Left forelimb (tissue), 1 donor: ENCODE measurements at places on chromosomes 6 and 20.
A peak's percentile ranks its signal among the peaks of the same experiment; 100 is the strongest.

- no peak for DNase-seq
These were observed 775 bp downstream of the PFDN4 start for GRCh38 chr20:54208548-54209176.

DNA sequence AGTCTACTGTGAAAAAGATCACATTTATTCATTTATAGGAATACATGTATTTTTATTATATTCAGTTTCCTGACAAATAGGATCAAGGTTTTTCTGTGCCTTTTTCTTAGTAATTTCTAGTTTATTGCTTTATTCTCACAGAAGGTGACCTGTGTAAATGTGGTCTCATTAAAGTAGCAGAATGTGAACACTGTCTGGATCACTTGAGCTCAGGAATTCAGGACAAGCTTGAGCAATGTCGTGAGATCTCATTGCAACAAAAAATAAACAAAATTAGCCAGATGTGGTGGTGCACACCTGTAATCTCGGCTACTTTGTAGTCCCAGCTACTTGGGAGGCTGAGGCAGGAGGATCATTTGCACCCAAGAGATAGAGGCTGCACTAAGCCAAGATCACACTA lies 516.7 kb downstream of the CDKAL1 start:
- DNase-seq = no peak

- DNase-seq = no peak
These were observed 531.7 kb downstream of the TFAP2B start for GRCh38 chr6:51350308-51350904.

DNA sequence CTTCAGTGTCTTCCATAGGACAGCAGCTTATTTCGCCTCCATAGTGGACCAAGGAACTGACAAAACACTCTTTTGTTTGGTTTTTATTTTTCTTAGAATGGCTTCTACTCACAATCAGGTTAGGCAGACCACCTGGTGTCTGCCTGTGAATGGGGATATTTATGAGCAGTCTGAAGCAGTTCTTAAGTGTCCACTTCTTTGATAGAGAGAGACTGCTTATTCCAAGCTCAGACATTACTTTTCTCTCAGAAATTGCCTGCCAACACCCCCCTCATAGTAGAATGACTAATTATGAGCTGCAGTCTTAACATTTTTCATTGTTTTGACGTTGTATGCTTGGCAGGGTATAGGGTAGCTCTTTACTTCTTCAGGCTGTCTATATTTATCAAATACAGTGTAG lies 174.7 kb downstream of the ZFAND3 start:
- DNase-seq = no peak

GRCh38 chr6:68087399-68088133 lies 547.5 kb upstream of the ADGRB3 start:
- DNase-seq = no peak

- DNase-seq = no peak
These were observed 13.9 kb upstream of the RANBP9 start for GRCh38 chr6:13725570-13725969.

- no peak for DNase-seq
These were observed 114.6 kb downstream of the VEGFA start for GRCh38 chr6:43884652-43885022.

- no peak for DNase-seq
These were observed 108.1 kb upstream of the DUSP22 start for GRCh38 chr6:184161-184700.

DNA sequence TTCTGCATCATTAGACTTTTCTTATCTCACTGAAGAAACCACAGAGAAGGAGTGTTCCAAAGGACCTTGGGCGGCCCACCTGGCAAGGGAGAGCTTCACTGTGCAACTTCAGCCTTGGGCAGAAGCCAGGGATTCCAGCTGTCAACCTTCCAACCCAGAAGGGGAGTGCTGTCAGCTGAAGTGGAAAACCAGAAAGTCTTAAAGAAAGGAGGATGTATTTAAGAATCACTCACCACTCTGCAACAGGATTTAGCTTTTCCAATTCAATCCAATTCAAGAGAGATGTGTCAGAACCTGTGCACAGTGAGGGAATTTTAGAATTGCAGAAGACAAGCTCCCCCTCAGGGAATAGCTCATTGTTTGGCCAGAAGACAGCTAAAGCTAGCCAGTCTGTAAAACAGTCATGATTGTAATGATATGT lies 553.7 kb downstream of the CD83 start:
- no peak for DNase-seq

GRCh38 chr6:56628105-56628504 lies 14.6 kb downstream of the DST start:
- no peak for DNase-seq

GRCh38 chr6:154245506-154245905 lies 111.1 kb downstream of the IPCEF1 start:
- no peak for DNase-seq

- DNase-seq = no peak
These were observed 23.0 kb downstream of the SLC35D3 start for GRCh38 chr6:136945072-136945471.

DNA sequence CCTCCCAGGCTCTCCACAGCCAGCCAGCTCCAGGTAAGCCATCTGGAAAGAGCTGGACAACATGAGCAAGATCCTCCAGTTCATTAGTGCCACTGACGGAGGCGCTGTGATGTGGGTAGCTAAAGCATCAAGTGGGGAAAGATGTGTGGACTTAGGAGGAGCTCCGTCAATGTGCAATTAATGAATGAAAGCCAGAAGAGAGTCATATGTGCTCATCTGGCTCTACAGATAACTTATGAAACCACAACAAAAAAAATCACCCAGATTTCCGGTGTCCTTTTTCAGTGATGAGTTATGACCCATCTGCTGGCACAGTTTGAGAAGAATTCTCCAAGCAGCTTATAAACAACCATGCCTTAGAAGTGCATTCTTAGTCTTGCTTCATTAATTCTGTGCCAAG lies 311.7 kb upstream of the PLCB4 start:
- no peak for DNase-seq

- DNase-seq = no peak
These were observed at the start of gene RAMACL for GRCh38 chr6:166586424-166587156. TSS of gene RAMACL (minus strand) at chr6:166586678. CDS start at chr6:166586477, 201 bp downstream.

DNA sequence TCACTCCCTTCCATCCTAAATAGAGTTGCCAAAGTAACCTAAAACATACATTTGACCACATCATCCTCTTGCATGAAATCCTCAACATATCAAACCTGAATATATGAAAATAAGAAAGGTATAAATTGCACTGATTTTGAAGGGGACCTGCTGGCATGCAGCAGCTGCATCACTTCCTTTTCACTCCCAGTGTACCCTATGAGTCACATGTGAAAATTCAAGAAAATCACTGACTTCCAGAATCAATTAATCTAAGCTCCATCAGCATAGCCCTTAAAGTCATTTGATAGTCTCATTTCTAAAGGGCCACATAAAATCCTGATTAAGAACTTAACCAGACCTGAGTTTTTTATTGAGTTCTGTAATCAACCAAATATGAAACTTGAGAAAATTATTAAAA lies 24.3 kb downstream of the SNX14 start:
- DNase-seq = no peak

DNA sequence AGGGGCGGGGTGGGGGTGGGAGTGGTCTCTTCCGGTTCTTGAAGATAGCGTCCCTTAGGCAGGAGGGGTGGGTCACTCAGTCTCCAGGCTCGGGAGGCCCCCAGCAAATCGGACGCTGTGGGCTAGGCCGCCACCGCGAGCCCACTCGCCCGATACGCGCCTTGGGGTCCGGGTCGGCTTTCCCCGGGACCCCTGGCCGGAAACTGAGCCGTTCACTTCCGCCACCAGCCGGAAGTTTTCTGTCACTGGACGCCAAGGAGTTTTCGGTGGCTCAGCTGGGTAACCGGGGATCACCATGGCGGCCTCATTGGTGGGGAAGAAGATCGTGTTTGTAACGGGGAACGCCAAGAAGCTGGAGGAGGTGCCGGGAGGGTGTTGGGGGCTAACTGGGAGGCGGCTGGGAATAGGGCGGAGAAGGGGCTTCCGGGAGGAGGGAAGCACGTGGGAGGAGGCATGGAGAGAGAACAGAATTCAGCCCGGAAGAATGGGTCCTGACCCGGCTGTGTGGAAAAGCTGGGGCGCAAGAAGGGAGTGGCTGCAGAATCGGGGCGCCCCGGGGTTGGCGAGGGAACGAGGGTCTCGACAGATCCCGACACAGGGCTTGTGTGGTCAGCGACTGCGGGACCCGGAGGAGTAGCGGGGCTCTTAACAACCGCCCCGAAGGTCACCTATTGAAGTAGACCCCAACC lies at the start of gene ITPA:
TSS of gene ITPA (plus strand) at position 242 of the 689 bp plus-strand sequence. CDS start at position 296, 54 bp downstream.
- DNase-seq = peak; percentile 85

DNA sequence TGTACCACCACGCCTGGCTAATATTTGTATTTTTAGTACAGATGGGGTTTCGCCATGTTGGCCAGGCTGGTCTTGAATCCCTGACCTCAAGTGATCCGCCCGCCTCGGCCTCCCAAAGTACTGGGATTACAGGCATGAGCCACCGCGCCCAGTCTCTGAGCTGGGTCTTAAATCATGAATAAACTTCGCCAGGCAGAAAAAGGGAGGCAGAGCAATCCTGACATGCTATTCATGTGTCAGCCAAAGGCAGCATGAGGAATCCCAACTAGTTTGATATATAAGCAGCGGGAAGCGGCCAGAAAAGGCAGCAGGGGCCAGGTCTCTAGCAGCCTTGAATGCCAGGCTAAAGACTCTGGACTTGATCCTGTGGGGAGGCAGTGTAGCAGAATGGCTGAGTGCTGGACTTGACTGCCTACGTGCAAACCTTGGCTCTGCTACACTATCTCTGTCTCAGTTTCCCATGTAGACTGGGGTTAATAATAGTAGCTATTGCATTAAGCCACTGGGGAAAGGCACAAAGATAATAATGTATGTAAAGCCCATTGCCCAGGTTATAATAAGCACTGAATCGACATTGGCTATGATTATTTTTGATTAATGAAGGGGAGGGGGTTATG lies 1.8 kb downstream of the PROCR start:
- DNase-seq = no peak
